ENCODE measurements at places on chromosomes 1 and 21.
A peak's percentile ranks its signal among the peaks of the same experiment; 100 is the strongest.

DNA sequence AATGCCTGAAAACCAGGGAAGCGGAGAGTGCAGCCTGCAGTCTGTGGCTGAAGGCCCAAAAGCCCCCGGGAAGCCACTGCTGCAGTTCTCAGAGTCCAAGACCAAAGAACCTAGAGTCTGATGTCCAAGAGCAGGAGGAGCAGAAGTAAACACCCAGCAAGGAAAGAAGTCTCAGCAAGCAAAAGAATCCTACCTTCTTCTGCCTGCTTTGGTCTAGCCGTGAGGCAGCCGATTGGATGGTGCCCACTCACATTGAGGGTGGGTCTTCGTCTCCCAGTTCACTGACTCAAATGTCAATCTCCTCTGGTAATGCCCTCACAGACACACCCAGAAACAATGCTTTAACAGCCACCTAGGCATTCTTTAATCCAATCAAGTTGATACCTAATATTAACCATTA lies 217.5 kb downstream of the PLA2G4A start:
- no peak for DNase-seq

DNA sequence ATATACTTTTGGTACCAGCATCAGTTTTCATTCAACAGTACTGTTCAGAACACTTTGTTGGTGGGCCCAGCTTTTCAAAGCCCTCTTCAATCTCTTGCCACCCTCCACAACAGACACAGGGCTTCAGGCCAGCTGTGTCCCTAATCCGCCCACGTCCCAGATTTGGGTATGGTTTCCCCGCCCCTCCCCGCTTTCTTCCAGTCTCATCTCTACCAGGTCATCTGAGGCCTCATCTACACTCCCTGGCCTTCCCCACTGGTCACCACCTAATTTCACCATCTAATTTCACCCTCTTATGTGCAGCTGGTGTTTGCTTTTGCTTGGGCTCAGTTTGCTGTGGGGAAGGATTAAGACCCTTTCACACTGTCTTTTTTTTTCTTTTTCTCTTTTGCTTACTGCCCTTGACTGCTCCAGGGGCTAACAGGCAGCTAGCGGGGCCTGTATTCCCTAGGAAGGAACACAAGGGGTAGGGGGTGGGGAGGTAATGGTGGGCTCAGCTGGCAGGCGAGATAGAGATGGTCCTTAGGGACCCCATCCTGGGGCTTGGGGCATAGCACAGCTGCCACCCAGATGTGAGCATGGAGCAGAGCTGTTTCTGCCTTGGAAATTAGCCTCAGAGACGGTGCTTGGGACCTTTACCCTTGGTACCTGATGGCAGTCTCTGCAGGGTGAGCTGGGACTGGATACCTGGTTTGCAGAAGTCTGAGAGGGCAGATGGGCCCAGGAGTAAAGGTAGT lies 3.8 kb upstream of the EPB41 start:
- no peak for DNase-seq

DNA sequence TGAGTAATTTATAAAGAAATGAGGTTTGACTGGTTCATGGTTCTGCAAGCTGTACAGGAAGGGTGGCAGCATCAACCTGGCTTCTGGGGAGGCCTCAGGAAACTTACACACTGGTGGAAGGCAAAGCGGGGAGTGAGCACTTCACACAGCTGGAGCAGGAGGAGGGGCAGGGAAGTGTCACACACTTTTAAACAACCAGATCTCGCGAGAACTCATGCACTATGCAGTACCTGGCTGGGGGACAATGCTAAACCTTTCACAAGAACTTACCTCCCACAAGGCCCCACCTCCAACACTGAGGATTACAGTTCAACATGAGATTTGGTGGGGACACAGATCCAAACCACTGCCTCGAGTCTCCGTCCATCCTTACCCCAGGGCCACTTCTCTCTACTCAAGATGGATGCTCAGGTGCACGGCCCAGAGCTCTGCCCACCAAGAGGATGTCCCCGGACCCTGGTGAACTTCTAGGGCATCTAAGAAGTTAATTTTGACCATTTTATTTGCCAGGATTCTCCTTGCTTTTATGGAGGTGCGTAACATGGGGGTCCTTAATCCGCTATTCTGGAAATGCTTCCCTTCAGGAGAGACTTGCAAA lies 22.7 kb upstream of the ACTRT2 start:
- DNase-seq, result no peak

DNA sequence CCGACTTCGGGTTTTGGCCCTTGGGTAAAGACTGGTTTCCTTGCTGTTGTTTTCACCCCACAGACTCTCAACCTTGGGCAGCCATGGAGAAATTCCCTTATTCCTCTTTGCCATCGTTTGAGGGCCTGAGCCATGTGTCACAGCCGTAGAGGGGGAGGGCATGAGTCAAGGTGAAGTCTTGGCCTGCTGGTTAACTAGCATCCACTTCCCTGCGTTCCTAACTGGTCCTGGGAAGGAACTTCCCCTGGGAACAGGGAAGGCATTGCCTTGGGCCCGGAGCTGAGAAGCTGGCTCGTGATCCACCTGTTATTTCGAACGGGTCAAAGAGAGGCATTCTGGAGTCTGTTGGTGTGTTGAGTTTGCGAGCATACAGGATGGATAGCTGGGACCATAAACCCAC lies 464.9 kb downstream of the CAMTA1 start:
- no peak for DNase-seq

- DNase-seq, result peak; percentile 25
Observed at GRCh38 chr1:150931773-150932172, 5.6 kb downstream of the SETDB1 start.
